Stimulated activated naive CD8-positive, alpha-beta T cell treated with anti-CD3 and anti-CD28 coated beads, Interleukin-15, amount 100 ng/mL, for 72 hours (primary cell): ENCODE measurements at places on chromosomes 3 and 15.

DNA sequence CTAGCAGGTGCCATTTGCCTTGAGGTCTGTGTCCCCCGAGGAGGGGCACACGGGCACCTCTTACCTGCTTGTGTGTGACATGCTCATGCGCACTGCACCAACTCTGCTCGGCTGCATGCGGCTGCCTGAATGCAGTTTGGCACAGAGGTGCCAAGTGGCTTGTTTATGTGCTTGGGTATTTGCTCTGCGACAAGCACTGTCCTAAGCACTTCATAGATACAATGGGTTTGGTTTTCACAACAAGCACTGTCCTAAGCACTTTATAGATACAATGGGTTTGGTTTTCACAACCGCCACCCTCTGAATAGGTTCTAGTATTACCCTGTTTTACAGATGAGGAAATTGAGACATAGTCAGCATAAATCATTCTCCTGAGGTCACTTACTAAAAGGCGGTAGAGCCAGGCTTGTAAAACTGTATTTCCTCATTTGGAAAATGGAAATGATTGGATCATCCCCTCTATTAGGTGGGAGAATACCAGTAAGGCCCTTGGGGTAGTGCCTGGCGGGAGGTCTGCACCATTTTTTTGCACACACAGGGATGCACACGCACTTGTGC is 487 bp downstream of the ITIH4 start:
- DNase-seq, result no peak

- no peak for DNase-seq
These were observed 10.6 kb downstream of the TPM1 start for GRCh38 chr15:63052961-63053698.

DNA sequence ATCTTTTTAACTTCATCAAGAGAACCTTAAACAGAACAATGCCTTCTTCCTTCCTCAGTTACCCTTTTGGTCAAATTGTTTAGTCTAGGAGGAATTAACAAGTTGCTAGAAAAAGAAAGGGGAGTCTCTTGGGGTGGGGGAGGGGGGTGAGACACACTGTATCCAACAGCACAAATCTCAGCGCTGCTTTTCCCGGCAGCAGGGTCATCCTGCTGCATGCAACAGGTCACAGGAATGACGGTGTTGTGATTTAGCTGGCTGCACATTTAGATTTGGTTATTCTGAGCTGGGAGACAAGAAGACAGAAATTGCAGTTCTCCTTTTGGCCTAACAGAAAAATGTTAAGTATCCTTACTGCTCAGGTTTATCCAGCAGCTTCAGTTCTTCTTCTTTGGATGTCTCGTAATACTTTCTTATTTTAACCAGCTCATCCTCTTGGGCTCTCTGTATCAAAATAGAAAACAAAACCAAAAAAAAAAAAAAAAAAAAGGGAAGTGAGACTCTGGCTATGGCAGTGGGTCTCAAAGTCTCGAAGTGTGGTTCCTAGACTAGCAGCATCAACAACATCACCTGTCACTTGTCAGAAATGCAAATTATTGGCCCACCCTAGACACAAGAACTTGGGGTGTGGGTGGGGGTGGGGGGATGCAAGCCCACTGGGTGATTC is 190.5 kb downstream of the GREM1 start:
- DNase-seq, result no peak

GRCh38 chr15:78914027-78914764 is 30.6 kb downstream of the CTSH start:
- no peak for DNase-seq

- no peak for DNase-seq
These were observed 23.5 kb downstream of the PYDC2 start for GRCh38 chr3:191484461-191484860.

DNA sequence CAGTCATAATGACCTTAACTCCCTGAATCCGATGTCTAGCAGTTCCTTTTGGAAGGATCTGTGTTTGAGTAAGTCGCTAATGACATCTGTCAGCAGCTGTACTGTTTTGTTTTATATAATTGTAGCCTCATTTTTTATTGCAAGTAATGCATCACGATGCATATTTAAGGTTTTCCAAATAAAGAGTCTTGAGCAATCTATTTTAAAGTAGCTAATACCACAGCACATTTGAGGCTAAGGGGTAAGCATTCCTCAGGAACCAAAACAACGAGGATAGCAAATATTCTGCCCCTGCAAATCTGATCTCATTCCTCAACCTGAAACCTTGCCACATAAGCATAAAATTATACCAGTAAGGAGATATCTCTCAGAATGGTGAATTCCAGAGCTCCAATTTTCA is 98.7 kb downstream of the TBC1D5 start:
- no peak for DNase-seq

GRCh38 chr3:155420881-155421486 is 127.5 kb upstream of the STRIT1 start:
- no peak for DNase-seq

DNA sequence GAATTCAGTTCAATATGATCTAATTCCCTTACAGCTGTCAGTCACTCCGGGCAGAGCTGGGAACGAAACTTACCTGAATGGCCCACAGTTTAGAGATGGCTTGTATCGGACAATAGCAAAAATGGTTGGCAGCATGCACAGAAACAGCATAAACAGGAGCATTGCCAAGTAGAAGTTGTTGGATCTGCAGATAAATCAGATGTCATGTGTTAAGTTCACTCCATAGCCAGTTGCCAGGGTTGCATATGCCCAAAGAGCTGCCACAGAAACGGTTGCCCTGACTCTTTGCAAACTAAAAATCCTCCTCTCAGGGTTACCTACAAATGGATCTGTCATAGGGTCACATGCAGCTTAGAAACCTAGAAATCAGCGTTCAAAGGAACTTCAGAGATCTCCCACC is 15.4 kb upstream of the STARD5 start:
- no peak for DNase-seq
